Testis (tissue), 5 donors: ENCODE measurements at places on chromosomes 2 and 18. TPM values are rescaled to one million over a fixed set of nuclear protein-coding genes. Genes with fewer than 3 reads are reported as not detected.

TCF7L1 gene
- total RNA-seq = 6.7 TPM

C1GALT1C1L gene
- total RNA-seq = 5.8 TPM

IGFBP2 gene
- 118 TPM for total RNA-seq

C2orf81 gene
- total RNA-seq = 10.4 TPM

- peak; percentile 36 for DNase-seq
- peaks cover 5% of the 10 kb centered on the region for H3K4me1 ChIP-seq
- H3K36me3 ChIP-seq = no peaks in the 10 kb centered on the region
- H3K27ac ChIP-seq = no peak overlapping the region
Observed at GRCh38 chr2:225041207-225041850, 939 bp downstream of the DOCK10 start.

GRCh38 chr2:234836271-234836670 is 115.5 kb upstream of the SH3BP4 start:
- H3K27ac ChIP-seq = no peak overlapping the region
- DNase-seq = peak; percentile 37
- H3K27me3 ChIP-seq = no peaks in the 10 kb centered on the region
- H3K36me3 ChIP-seq = no peaks in the 10 kb centered on the region

DNA sequence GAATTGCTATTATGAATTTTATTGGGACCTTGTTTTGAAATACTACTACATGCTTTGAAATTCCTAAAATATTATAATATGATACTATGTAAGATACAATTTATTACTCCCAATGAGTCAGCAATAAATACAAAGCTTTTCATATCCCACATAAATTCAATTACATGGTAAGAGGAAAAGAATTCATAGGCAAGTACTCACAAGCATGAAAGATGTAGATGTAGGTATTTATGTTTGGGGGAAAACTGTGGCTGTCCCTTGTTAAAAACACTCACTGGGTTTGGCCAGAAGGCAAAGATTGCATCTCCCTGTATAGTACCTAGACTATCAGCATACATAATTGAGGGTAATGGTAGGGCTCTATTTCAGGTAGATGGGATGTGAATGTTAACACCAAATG is 90.4 kb downstream of the MBD2 start:
- no peak for DNase-seq
- H3K36me3 ChIP-seq = no peaks in the 10 kb centered on the region
- H3K4me1 ChIP-seq = no peaks in the 10 kb centered on the region
- no peaks in the 10 kb centered on the region for H3K27me3 ChIP-seq
- H3K4me3 ChIP-seq = no peak overlapping the region

DNA sequence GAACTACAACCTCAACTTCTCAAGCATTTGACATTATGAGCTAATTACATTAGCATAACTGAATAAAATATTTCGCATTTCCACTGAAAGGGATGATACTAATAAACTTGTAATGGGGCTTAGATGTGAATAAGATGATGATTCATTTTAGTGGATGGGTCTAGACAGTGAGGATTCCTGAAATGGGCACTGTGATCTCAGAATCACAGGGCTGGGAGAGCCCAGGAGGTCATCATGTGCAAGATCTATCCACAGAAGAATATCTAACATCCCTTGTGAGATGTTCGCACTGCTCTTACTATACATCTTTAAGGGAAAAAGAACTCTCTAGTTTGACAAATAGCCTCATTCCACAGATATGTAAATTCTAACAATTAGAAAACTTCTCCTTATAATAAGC is 245.7 kb downstream of the DYM start:
- no peaks in the 10 kb centered on the region for H3K4me1 ChIP-seq
- no peak overlapping the region for H3K4me3 ChIP-seq
- H3K27me3 ChIP-seq = no peaks in the 10 kb centered on the region
- H3K27ac ChIP-seq = no peak overlapping the region

DNA sequence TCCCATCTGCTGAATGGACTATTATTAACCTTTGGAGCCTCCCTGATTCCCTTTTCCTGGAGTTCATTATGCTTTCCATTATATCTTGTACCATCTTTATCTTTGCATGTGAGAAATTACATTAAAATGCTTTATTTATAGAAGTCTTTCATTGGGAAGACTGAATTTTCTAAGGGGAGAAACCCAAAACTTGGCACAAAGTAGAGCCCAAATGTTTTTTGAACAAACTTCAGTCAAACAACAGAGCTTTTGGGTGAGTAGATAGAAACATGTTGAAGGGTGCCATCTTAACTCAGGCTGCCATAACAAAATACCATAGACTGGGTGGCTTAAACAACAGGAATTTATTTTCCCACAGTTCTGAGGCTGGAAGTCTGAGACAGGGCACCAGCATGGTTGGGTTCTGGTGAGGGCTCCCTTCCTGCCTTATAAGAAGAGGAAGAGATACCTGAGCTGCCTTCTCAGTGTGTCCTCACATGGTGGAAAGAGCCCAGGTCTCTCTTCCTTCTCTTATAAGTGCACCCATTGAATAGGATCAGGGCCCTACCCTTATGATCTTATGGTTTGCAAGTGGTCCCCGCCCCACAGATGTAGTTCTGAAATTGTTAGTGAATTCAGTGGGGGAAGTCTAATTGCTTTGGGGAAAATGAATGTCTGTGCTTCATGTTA is 19.2 kb downstream of the RALB start:
- no peak overlapping the region for H3K27ac ChIP-seq
- no peak overlapping the region for H3K4me3 ChIP-seq

GRCh38 chr2:5706717-5707455 is 14.7 kb downstream of the SOX11 start:
- H3K27ac ChIP-seq = no peak overlapping the region
- no peaks in the 10 kb centered on the region for H3K4me1 ChIP-seq
- H3K36me3 ChIP-seq = no peaks in the 10 kb centered on the region
- H3K4me3 ChIP-seq = no peak overlapping the region

DNA sequence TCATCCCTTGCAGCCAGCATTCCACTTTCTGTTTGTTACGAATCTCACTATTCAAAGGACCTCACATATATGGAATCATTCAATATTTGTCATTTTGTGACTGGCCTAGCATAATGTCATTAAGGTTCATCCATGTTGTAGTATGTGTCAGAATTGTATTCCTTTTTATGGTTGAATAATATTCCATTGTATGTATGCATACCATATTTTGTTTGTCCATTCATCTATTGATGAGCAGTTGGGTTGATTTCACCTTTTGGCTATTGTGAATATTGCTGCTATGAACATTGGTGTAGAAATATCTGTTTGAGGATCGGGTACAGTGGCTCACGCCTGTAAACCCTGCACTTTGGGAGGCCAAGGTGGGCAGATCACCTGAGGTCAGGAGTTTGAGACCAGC is 35.0 kb downstream of the PSMD14 start:
- H3K27me3 ChIP-seq = no peaks in the 10 kb centered on the region
- H3K4me3 ChIP-seq = no peak overlapping the region
- H3K36me3 ChIP-seq = no peaks in the 10 kb centered on the region

GRCh38 chr2:31284107-31284506 is 50.2 kb downstream of the EHD3 start:
- no peaks in the 10 kb centered on the region for H3K4me1 ChIP-seq
- H3K27me3 ChIP-seq = no peaks in the 10 kb centered on the region
- no peak overlapping the region for H3K27ac ChIP-seq

DNA sequence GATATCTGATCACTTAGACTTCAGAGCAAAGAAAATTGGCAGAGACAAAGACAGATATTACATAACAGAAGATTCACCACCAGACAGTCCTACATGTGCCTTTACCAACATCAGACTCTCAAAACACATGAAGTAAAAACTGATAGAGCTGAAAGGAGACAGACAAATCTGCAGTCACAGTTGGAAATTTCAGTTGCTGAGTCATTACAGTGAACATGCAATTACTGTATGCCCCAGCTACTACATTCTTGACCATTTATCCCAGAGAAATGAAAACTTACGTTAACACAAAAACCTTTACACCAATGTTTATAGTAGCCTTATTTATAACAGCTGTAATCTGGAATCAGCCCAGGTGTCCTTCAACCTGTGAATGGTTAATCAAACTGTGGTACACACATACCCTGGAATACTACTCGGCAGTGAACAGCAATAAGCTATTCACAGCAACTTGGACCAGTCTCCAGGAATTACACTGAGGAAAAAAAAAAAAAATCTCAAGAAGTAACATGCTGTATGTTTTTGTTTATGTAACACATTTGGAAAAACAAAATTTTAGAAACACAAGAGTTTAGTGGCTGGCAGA is 7.5 kb upstream of the SCLY start:
- H3K4me1 ChIP-seq = no peaks in the 10 kb centered on the region
- no peaks in the 10 kb centered on the region for H3K36me3 ChIP-seq
- no peak for DNase-seq
- H3K27ac ChIP-seq = no peak overlapping the region
- H3K27me3 ChIP-seq = no peaks in the 10 kb centered on the region
- no peak overlapping the region for H3K4me3 ChIP-seq

DNA sequence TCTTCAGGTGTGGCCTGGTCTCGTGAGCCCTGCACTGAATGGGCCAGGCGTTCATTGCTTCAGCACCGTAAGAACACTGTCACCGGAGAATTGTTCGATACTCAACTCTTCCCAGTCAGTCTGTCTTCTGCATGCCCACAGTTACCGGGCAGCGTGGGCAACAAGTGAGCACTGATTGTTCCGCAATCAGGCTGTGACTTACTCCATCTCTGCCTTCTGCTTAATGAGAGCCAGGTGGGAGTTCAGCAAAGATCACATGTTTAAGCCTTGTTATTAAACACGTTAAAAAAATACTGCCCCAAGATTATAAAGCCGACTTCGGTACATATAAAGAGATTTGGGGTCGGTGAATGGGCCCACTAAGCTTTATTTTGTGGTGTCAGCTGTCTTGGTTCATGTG is 3.7 kb downstream of the STEAP3 start:
- H3K36me3 ChIP-seq = no peaks in the 10 kb centered on the region
- no peak for DNase-seq
- H3K27me3 ChIP-seq = no peaks in the 10 kb centered on the region
- H3K4me3 ChIP-seq = no peak overlapping the region
- H3K27ac ChIP-seq = no peak overlapping the region
- peaks cover 11% of the 10 kb centered on the region for H3K4me1 ChIP-seq

- no peak overlapping the region for H3K4me3 ChIP-seq
- H3K27me3 ChIP-seq = no peaks in the 10 kb centered on the region
- no peak for DNase-seq
- H3K36me3 ChIP-seq = no peaks in the 10 kb centered on the region
Observed at GRCh38 chr18:62900132-62900883, 185.0 kb downstream of the PHLPP1 start.

- H3K4me1 ChIP-seq = peaks cover 8% of the 10 kb centered on the region
- no peak overlapping the region for H3K4me3 ChIP-seq
Observed at GRCh38 chr2:54404270-54404669, 51.9 kb upstream of the SPTBN1 start.

DNA sequence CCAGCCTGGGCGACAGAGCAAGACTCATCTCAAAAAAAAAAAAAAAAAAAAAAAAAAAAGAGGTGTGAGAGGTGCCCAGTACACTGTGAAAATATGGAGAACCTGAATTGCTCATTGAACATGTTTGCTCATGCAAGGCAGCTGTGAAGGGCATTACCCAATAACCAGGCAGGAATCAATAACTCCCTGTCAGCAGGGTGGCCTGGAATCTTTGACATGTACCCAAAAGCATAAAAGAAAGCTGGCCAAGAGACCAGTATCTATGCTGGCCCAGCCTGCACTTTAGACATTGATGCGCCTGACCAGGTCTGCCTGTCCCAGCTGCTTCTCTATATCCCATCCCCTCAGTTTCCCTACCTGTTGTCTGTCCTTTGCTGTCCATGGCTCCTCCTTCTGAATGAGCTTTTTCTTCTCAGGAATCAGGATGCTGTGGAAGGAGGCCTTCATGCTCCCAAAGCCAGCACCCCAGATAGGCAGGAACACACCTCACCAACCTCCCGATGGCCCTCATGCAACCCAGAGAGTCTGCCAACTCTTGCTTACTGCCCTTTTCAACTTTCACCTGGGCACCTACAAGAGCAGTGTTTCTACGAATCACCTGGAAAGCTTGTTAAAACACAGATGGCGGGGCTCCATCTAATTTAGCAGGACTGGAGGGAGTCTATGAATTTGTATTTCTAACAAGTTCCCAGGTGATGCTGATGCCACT is 83.4 kb upstream of the PPP1CB start:
- no peak overlapping the region for H3K27ac ChIP-seq
- peaks cover 21% of the 10 kb centered on the region for H3K4me1 ChIP-seq
- no peak for DNase-seq
- H3K4me3 ChIP-seq = no peak overlapping the region
- no peaks in the 10 kb centered on the region for H3K36me3 ChIP-seq

DNA sequence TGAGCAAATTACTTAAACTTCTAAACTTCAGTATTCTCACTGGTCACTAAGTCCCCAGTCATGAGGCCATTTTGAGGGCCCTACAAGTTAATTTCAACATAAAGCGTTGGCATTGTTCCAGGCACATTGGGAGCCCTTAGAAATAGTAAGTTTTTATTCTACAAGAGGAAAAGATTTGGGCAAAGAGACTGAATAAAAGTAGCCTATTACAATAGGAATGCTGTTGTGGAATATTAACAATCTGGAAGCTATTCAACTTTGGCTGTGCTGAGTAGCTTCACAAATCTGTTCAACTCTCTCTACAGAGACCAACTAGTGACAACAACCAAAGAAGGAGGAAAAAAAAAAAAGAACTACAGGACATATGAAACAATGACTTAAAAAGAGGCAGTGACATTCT is 1287.5 kb upstream of the NXPH2 start:
- H3K4me3 ChIP-seq = no peak overlapping the region
- H3K36me3 ChIP-seq = no peaks in the 10 kb centered on the region
- no peak overlapping the region for H3K27ac ChIP-seq
- no peaks in the 10 kb centered on the region for H3K4me1 ChIP-seq
- H3K27me3 ChIP-seq = no peaks in the 10 kb centered on the region
- DNase-seq = no peak

GRCh38 chr2:176187899-176188773 is at the start of gene HOXD1:
Gene HOXD1 (plus strand): TSS chr2:176188668. CDS start chr2:176188802, 134 bp downstream.
- no peaks in the 10 kb centered on the region for H3K36me3 ChIP-seq
- peak within 1 kb of the TSS; percentile 65 for H3K27ac ChIP-seq
- DNase-seq = peak; percentile 67
- peak within 1 kb of the TSS; percentile 65 for H3K4me3 ChIP-seq

- H3K27ac ChIP-seq = no peak overlapping the region
- no peak overlapping the region for H3K4me3 ChIP-seq
- peak; percentile 59 for DNase-seq
- H3K4me1 ChIP-seq = no peaks in the 10 kb centered on the region
- H3K36me3 ChIP-seq = no peaks in the 10 kb centered on the region
Observed at GRCh38 chr2:238513346-238513745, 86.6 kb downstream of the ASB1 start.

DNA sequence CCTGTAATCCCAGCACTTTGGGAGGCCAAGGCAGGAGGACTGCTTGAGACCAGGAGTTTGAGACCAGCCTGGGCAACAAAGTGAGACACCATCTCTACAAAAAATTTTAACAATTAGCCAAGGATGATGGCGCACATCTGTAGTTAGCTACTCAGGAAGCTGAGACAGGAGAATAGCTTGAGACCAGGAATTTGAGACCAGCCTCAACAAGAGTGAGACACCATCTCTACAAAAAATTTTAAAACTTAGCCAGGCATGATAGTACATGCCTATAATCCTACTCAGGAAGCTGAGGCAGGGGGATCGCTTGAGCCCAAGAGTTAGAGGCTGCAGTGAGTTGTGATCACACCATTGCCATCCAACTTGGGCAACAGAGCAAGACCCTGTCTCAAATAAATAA is 7.0 kb downstream of the MEMO1 start:
- H3K36me3 ChIP-seq = no peaks in the 10 kb centered on the region
- DNase-seq = no peak
- H3K27ac ChIP-seq = no peak overlapping the region
- no peaks in the 10 kb centered on the region for H3K27me3 ChIP-seq
